ENCODE measurements at places on chromosomes 2 and 18. TPM values are rescaled to one million over a fixed set of nuclear protein-coding genes. Genes with fewer than 3 reads are reported as not detected.

CDCA7 gene
- 1.0 TPM for total RNA-seq

DNA sequence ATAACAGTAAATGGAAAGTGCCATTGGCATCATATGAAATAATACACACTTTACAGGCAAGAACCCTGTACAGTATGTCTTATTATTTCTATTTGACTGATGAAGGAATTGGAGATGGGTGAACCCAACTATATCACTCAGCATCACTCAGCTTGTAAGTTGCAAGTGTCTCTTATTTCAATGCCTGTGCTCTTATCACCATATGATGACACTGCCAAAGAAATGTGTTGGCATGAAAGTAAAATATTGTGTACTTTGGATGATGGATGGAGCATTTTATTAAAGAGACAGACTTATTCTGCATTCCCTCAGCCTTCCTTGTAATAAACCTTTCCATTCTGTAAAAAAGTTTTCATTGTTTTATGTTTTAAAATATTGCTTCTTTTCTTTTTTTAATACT lies 927.5 kb upstream of the VRK2 start:
- no peak for DNase-seq

DNA sequence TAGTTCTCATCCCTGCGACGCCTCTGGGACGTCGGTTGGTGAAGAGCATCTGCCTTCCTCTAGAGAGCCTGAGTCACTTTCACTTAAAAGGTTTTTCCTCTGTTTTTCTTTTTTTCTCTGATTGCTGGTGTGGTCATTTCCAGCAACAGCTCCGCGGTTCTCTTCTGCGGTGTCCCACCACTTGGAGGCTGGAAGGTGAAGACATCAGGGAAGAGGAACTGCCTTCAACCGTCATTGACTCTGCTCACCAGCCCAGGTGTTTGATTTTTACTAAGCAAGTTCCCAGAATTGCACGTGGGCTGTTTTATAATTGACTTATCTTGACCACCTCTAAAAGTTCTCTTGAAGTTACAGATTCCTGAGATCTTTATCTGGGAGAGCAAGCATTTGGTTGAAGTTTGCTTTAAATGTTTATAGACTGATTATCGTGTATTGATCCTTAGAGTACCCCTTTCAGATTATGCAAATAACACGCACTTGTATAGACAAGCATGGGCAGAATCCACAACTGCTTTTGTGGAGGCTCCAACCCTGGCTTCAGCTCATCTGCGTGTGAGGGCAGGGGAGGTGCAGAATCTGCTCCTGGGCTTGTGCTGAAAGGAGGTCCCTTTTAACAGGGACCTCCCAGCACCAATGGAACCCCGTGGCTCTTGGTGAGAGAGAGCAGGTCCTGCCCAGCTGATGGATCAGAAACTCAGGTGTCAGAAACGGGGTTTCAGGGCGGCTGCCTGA lies 3.5 kb downstream of the CTDP1 start:
- no peak for DNase-seq

- DNase-seq = no peak
Observed at GRCh38 chr18:79826966-79827365, 29.2 kb downstream of the KCNG2 start.
